Cardiac atrium fibroblast (primary cell): ENCODE measurements at places on chromosomes 7 and 10. TPM values are rescaled to one million over a fixed set of nuclear protein-coding genes. Genes with fewer than 3 reads are reported as not detected.

Gene NEBL
- total RNA-seq, result 3.2 and 8.3 TPM in 2 replicates

Gene MRPS33
- 17.3 and 18.4 TPM in 2 replicates for total RNA-seq

Gene MDFIC
- 17.3 and 25.1 TPM in 2 replicates for total RNA-seq

Gene OPALIN
- not detected in 2 replicates for total RNA-seq

Gene FOXI2
- total RNA-seq, result not detected in 2 replicates

Gene OR6B1
- total RNA-seq, result not detected in 2 replicates

Gene LEP
- under 0.01 and 0.16 TPM in 2 replicates for total RNA-seq

Gene NYAP1
- 2.4 and 7.0 TPM in 2 replicates for total RNA-seq

Gene POM121C
- total RNA-seq, result 10.3 and 15.6 TPM in 2 replicates

Gene SRGN
- 574 and 715 TPM in 2 replicates for total RNA-seq

Gene COL13A1
- 26.9 and 27.9 TPM in 2 replicates for total RNA-seq

Gene VSTM2A
- total RNA-seq, result not detected in 2 replicates

Gene HILPDA
- 45.0 and 47.8 TPM in 2 replicates for total RNA-seq

Gene COBL
- total RNA-seq, result not detected in 2 replicates

Gene COL26A1
- total RNA-seq, result not detected in 2 replicates

Gene CYP3A5
- not detected in 2 replicates for total RNA-seq

Gene PRF1
- total RNA-seq, result not detected in 2 replicates

Gene FEZF1
- not detected in 2 replicates for total RNA-seq
